Activated naive CD4-positive, alpha-beta T cell (primary cell): ENCODE measurements at places on chromosomes 3 and 15.

DNA sequence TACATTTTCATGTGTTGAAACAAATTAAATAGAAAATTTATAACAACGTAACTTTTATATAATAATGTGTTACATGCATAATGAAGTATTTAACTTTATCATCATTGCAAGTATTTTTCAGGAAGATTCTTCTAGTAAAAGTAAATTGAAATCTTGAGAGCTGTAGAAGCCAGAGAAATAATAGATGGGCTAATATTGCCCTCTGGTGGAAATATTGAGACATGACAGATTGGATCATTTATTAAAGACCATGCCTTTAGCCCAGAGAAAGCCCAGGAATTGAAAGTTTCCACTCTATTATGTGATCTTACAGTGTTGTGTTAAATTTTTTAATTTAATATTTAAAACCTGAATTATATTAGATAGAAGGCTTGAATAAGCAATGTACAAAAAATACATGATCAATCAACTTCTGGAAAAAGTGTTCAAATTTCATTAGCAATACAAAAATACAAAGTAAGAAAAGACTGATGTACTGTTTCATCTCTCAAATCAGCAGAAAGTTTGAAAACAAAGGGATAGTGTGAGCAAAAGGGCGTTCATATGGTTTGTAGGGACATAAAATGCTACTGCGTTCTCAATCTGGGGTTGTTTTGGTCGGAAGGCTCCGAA, 52.7 kb upstream of the SPTSSB start:
- no peak for DNase-seq

- no peak for DNase-seq
Observed at GRCh38 chr3:194269610-194270145, 81.5 kb downstream of the CPN2 start.

- DNase-seq: no peak
Observed at GRCh38 chr3:31661993-31662670, 129.4 kb downstream of the STT3B start.

DNA sequence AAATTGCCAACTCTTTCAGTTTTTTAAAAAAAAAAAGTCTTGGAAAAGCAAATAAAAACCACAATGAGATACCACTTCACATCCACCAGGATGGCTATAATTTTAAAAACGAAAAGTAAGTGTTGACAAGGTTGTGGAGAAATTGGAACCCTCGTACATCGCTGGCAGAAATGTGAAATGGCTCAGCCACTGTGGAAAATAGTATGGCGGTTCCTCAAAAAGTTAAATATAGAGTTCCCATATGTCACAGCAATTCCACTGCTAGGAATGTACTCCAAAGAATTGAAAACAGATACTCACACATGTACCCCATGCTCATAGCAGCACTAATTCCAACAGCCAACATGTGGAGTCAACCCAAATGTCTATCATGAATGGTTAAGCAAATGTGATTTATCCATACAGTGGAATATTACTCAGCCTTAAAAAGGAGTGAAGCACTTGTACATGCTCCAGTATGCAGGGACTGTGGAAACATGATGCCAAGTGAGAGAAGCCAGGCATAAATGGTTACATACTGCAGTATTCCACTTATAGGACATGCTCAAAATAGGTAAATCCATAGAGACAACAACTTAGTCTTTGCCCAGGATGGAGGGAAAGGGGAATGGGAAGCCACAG, 73.8 kb upstream of the PCSK6 start:
- DNase-seq: no peak

- no peak for DNase-seq
Observed at GRCh38 chr3:44036850-44037249, 204.8 kb upstream of the TOPAZ1 start.

GRCh38 chr15:81480645-81481053, 106.6 kb upstream of the TMC3 start:
- DNase-seq: no peak

DNA sequence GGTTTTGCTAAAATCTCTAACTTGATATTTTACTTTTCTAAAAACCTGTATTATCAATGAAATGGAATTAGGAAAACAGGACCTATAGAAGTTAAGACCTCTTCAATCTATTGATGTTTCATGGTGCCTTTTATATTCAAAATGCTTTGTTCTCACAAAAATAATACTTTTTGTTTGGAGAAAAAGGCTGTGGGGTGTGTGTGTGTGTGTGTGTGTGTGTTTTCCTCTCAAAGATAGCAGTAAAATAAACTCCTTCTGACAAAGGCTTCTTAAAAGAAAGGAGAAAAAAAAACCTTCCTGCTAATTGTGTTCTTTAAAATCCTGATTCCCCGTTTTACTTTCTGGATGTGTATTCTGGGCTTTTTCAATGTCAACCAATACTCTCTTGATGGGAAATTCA, 54.5 kb downstream of the RBM6 start:
- DNase-seq: no peak

- no peak for DNase-seq
Observed at GRCh38 chr15:63310646-63311045, 33.2 kb downstream of the APH1B start.

GRCh38 chr3:1908651-1909445, 189.8 kb upstream of the CNTN4 start:
- no peak for DNase-seq

GRCh38 chr3:9193633-9194195, 55.7 kb downstream of the SRGAP3 start:
- DNase-seq: no peak

DNA sequence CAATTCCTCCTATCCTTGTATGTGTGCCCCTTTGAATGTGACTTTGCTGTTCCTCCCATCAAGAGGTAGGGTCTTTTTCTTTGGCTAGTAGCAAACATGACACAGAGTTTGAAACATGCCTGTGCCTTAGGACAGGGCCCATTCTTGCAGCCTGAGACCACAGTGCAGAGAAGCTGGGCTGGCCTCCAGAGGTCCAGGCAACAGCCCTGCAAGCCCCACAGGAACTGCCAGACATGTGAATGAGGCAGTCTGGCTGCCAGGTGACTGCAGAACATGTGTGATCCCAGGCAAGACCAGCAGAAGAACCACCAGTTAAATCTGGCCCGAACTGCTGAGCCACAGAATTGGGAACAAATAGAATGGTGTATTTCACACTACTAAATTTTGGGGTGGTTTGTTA, 1.2 kb upstream of the HGD start:
- DNase-seq: no peak

- no peak for DNase-seq
Observed at GRCh38 chr3:2156244-2156847, 57.7 kb downstream of the CNTN4 start.

DNA sequence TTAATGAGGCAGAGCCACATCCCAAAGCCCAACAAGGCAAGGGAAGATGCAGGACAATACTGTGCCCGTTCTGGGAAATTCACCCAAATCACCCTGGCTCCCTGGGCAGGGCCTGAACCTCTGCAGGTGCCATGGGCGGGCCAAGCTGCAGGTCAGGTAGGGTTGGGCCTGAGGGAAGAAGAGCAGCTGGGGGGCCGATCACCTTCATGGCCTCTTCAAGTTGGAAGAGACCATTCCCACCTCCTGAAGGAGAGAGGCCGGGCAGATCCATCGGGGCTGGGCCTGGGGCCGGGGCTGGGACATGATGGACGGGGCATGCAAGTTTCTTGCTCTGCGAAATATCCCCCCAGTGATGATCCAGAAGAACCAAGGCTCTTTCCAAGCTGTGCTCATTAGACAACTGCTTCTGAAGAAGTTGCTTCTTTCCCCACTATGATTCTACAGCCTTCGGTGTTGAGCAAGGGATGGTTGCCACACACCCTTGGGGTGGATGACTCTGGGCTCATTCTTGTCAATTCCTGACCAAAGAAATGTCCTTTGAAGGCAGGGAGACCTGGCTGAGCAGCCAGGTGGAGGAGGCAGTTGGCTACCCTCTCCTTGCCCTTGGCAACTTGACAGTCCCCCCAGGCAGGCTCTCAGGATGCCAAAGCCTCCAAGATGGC, 38.2 kb downstream of the KLHL25 start:
- no peak for DNase-seq

- no peak for DNase-seq
Observed at GRCh38 chr3:40886660-40887425, 312.5 kb upstream of the CTNNB1 start.

- no peak for DNase-seq
Observed at GRCh38 chr3:97765336-97765735, 778 bp downstream of the ARL6 start.

- DNase-seq: no peak
Observed at GRCh38 chr15:56653107-56653506, 80.2 kb downstream of the ZNF280D start.

DNA sequence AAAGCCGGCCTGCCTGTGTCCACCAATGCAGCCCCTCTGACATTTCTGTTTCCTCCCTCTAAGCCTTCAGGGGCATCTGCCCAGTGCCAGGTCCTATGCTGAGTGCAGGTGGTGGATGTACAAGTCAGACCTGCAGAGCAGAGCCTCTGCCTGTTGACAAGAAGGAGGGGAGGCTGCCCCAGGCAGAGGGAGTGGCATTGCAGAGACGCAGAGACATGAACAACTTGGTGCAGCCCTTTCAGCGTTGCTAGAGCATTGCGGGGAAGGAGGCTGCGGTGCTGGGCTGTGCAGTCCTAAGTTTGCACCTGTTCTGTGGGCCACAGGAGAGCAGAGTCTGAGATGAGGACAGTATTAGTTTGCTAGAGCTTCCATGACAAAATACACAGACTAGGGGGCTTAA, 65.2 kb downstream of the LSM3 start:
- DNase-seq: no peak
